ENCODE measurements at places on chromosomes 16 and 17.

- no peak for DNase-seq
Measured at GRCh38 chr16:69378760-69379159, 7.0 kb downstream of the TERF2 start.

DNA sequence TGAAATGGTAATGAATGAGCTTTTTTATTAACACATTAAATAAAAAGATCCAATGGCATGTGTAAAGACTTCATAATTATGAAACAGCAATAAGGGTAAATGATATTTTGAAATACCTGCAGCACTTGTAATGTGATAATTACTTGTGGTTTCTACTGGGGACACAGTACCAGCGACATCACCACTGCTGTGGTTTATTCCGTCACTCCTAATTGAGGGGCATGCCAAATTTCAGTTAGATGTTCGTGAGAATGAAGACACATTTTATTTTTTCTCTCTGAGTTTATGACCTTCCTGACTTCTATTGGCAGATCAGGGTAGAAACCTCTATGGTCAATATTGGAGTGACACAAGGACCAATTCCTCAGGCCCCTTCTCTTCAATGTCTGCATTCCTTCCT is 131.9 kb upstream of the XYLT1 start:
- no peak for DNase-seq

DNA sequence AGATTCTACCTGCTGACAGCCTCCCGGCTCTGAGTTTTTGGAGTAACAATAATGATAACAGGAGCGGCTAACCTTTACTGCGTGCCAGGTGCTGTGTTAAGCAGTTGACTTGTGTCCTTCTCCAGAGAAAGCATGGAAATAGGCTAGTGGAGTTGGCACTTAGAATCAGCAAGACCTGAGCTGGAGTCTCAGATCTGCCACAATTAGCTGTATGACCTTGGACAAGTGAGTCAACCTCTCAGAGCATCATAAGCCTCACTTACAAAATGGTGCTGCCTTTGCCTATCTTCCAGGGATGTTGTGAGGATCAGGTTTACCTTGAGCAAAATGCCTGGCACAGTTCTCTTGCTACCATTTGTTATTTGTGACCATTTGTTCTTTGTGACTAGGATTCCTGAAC is 32.1 kb upstream of the TEX2 start:
- no peak for DNase-seq

DNA sequence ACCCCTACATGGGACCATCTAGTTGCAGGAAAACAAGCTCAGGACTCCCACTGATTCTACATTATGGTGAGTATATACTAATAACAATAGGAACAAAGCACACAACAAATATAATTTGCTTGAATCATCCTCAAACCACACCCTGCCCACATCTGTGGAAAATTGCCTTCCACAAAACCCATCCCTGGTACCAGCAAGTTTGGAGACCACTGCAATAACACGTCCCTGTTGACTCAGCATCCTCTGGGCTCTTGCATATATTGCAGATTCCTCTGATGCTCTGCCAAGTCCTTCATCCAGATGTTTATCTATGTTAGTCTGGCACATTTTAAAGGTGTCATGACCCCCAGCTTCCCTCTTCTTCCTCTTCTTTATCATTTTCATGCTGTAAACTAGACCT is 138.4 kb downstream of the PCTP start:
- no peak for DNase-seq
